Stimulated activated CD4-positive, alpha-beta T cell treated with anti-CD3 and anti-CD28 coated beads, Interleukin-1b, Interleukin-23, amount 100 ng/mL, for 1 hour (primary cell): ENCODE measurements at places on chromosomes 2 and 18.

DNA sequence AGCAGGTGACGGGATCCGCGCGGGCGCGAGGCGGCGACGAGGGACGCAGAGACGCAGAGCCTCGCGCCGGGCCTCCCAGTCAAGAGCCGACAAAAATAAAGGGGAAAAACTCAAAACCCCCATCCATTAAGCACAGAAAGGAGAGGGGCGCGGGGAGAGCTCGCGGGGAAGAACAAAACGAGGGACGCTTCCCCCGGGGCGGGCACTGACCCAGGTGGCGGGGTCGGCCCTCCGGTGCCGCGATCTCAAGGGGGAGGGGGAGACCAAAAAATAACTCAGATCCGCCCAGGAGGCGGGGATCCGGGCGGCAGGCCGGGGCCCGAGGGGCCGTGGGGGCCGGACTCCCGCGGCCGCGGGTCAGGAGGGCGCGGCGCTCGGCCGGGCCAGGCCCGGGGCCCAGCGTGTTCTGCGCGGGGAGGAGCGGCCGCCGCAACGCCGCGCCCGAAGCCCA is 597 bp downstream of the RNF103 start:
- peak; percentile 1 for DNase-seq

- peak; percentile 8 for DNase-seq
Measured at GRCh38 chr2:168244318-168244717, 3.1 kb downstream of the STK39 start.

DNA sequence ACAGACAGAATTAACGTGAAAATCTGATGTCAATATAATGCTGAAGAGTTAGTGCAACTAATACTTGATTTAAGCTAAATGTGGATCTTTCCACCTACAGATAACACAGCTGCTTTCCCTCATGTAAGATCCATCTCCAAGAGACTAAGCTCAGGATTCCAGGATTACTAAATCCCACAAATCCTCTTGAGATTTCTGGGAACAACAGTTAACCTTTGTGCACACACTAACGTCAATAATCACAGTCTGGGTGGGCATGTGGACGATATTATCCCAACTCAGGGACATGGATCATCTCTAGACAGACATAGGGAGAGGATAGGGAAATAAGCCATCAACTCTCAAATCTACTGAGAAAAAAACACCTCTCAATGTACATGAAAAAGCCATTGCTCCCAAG is 432.6 kb downstream of the SATB2 start:
- DNase-seq, result no peak

- no peak for DNase-seq
Measured at GRCh38 chr2:38281095-38281742, 95.9 kb downstream of the ATL2 start.

DNA sequence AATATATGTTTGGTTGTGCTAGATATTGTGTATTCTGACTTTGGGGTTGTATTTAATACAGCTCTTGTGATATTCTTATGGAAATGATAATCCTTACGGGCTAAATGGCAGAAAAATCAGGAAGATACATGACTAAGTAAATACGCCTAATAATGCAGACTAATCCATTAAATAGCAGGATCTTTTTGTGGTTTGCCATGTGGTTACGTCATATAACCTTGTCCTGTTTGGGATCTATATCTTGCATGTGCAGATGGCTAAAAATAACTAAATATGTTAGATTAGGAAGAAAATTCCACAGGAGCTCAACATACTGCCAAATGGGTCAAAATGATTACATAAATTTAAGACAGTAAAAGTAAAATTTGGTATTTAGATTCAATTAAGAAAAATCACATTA is 83.0 kb downstream of the NEB start:
- DNase-seq, result no peak

DNA sequence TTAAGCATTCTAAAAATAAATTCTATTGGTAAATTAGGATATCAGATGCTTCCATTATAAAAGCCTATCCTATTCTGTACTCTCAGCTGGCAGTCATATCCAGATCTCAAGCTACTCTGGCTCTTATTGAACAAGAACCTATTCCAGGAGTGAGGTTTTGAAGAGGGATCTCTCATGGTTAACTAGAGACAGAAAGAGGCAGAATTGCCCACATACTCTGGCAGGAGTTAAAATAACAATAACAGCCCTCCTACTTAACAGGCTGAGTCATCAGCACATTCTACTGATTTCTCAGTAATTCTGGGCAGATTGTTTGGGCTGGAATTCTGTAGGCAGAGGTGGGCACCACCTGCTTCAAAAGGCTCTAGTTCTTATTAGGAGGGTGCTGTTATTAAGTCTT is 142.0 kb upstream of the UNC80 start:
- DNase-seq, result no peak

GRCh38 chr18:77207540-77207939 is 42.1 kb upstream of the GALR1 start:
- DNase-seq, result peak; percentile 3

GRCh38 chr18:24799176-24799575 is 338.7 kb downstream of the HRH4 start:
- DNase-seq, result no peak

GRCh38 chr18:58991167-58991798 is 126.6 kb downstream of the ZNF532 start:
- DNase-seq, result no peak
